Inflammatory macrophage treated with lipopolysaccharide for 1 hour (primary cell): ENCODE measurements at places on chromosomes 3 and 15.

DNA sequence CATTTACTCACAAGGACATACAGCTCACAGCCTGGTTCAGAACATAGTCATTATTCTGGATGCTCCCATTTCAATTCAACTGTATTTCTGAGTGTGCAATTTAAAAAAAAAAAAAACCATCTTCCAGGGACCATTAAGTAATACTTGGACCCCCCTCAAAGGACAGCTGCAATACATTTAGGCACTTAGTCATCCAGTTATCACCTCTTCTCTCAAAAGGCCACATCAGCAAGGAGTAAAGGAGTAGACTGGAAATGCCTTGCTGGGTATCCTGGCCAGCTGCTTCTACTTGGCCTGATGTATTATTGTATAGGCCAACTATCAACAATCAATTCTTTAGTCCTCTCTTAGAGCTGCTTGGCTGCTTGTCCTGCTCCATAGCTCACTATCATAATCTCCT is 211.4 kb upstream of the SETMAR start:
- no peak for DNase-seq

DNA sequence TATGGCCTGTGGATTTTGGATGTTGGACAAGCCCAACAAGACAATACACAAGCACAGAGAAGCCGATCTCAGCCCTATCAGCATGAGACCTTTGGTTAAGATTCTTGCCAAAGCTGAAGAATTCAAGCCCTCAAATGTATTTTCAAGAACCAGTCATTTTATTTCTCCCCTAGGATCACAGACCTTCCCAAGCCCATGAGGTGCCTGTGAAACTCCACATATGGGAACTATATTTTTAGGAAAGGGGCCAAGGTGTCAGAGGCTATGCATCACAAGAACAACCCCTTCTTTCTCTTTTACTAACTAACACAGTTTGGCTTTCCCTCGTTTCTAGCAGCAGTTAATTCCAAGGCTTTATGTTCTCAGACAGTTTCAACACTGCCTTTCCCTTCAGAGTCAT is 364.5 kb downstream of the MAGI1 start:
- DNase-seq, result no peak

GRCh38 chr15:64792282-64792681 is 16.9 kb upstream of the RBPMS2 start:
- no peak for DNase-seq

- DNase-seq, result peak; percentile 72
Observed at GRCh38 chr3:143158014-143158988, 38.7 kb downstream of the CHST2 start.

DNA sequence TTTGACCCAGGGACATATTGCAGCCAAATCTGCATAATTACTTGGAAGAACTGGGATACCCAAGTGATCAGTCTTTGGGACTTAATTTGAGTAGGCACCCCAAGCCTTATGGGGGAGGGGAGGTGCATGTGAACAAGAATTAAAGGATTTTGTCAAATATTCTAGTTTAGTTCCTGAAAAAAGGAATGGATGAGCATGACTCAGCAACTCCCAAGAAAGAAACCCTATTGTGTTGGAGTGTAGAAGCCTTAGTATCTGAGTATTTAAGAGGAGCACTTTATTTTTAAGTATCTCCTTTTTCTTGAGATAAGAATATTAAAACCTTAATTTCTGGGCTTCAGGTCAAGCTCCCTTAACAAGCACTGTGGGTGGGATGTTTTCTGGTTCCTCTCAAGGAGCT is 222.4 kb downstream of the CD47 start:
- no peak for DNase-seq
